Occipital lobe (tissue), 3 donors: ENCODE measurements at places on chromosomes 11 and 22.

DNA sequence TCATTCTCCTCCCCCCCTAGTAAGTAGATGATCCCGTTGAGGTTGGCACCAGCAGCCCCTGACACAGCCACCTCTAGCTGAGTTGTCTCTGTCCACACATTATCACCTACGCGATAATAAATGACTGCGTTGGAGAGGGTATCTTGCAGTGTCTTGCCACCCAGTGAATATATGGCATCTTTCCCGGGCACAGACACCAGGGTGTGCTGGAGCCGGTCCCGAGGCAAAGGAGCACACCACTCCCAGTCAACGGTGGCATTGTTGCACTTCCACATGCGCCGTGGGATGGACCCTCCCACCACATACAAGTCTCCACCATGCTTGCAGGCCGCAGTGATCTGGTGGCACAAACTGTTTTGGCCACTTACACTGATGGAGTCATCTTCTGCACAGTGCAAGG, 5.4 kb downstream of the KBTBD4 start:
- peak; percentile 50 for DNase-seq

GRCh38 chr11:82676483-82677094, 57.1 kb downstream of the FAM181B start:
- DNase-seq, result no peak

DNA sequence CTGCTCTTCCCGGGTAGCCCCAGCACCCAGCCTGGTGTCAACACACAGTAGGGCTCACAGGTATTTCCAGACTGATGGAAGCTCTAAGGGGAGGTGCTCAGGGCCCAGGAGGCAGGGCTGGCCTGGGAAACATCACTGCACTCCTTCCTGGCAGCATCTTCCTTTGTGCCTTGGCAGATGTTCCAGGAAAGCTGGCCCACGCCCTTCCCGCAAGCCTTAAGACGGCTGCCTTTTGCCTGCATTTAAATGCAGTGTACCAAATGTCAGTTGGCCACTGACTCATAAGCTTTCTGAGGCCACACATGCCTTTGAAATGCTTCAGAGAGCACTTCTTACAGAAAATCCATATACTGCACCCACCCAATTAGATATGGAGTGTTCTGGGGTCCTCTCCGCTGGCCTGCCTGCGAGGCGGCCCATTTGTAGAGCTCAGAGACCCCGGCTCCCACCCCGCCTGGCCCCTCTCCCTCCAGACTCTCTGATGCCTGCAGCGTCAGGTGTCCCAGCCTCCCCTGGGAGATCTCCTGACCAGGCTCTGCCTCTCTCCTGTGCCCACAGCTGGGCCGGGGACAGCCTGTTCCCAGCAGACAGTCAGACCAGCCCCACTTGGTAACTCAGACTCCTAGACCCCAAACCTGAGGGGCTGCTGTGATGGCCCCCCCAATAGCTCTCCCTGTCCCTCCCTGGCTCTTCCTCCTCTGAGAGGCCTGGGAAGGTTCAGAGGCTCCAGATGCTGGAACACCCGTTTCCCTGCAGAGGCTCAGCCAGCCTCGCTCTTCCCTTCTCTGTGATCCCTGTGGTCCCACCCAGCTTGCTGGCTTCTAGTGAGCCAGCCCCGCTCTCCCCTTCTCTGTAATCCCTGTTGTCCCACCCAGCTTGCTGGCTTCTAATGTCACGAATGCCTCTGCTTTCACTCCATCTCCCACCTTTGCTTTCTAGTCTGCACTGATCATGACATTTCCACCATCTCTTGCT, 47.6 kb upstream of the THY1 start:
- no peak for DNase-seq

DNA sequence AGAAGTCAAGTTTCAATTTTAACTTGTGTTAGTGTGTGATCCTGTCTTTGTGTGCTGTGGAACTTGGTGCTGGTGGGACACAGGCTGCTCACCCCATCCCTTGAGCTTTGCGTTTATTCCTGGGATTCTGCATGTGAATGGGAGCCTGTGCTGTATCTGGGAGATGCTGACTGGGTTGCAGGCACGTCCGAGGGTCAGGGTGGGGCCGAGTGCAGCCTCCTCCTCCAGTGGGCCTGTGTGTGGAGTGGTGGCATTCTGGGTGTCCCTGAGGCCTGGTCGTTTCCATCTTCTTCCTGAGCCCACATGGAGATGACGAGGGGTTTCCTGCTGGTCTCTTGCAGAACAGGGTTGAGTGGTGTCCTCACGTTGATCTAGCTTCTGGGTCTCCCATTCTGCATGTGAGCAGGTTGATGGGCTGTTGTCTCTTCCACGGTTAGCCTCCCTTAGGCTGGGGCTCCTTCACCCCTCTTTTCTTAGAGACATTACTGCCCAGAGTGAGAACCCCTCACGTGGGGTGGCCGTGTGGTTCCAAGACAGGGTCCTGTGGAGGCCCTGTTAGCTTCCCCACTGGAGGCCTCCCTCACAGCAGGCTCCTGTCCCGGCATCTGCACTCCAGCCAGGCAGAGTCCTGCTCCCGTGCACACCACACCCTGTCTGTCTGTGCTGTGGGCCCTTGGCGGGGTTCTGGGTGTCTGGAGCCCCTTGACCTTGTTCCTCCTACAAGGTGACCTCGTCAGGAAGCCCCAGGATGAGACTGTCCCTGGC, 4.9 kb downstream of the PTDSS2 start:
- DNase-seq, result no peak
